ENCODE measurements at places on chromosomes 3 and 15. TPM values are rescaled to one million over a fixed set of nuclear protein-coding genes. Genes with fewer than 3 reads are reported as not detected.

SERINC4 gene
- not detected for total RNA-seq

DNA sequence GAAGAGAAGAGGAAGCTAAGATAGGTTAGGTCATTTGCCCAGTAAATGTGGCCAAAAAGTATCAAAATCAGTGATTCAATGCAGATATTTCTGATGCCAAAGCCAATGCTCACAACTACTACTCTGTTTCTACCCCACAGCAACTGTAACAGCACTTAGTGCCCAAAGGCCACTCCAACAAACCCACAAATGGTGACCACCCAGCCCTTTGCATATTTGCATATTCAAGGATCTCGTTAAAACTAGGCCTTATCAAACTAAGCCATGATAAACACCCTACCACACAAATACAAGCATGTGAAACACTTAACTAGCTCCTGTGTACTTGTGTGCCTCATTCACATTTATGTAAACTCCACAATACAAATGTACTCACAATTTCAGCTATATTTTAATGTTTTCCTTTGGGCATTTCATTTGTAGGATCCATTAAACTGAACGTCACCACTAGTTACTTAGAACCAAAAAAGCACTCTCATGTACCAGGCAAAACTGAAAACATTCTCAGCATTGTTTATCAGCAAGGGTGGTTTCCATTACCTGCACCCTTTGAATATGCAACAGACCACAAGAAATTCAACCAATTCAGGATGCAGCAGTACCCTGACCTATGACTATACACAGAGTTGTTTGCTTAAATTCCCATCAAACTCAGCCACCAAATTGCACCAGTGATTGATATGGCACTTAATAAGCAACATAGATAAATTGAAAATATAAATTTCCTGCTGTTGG, 111.2 kb upstream of the STT3B start:
- H3K4me3 ChIP-seq: no peak overlapping the region
- no peaks in the 10 kb centered on the region for H3K4me1 ChIP-seq
- H3K27ac ChIP-seq: no peak overlapping the region
- no peaks in the 10 kb centered on the region for H3K36me3 ChIP-seq

GRCh38 chr3:183439515-183439914, 11.1 kb upstream of the MCF2L2 start:
- no peaks in the 10 kb centered on the region for H3K36me3 ChIP-seq
- H3K27me3 ChIP-seq: no peaks in the 10 kb centered on the region
- no peak overlapping the region for H3K4me3 ChIP-seq
- no peak overlapping the region for H3K27ac ChIP-seq
- DNase-seq: no peak
- no peaks in the 10 kb centered on the region for H3K4me1 ChIP-seq

GRCh38 chr3:31013843-31014242, 119.4 kb upstream of the GADL1 start:
- no peak overlapping the region for H3K27ac ChIP-seq
- H3K36me3 ChIP-seq: no peaks in the 10 kb centered on the region
- no peaks in the 10 kb centered on the region for H3K4me1 ChIP-seq
- no peaks in the 10 kb centered on the region for H3K27me3 ChIP-seq
- H3K4me3 ChIP-seq: no peak overlapping the region
- no peak for DNase-seq

FOXL2NB gene
- not detected for total RNA-seq

CTXN2 gene
- not detected for total RNA-seq

DNA sequence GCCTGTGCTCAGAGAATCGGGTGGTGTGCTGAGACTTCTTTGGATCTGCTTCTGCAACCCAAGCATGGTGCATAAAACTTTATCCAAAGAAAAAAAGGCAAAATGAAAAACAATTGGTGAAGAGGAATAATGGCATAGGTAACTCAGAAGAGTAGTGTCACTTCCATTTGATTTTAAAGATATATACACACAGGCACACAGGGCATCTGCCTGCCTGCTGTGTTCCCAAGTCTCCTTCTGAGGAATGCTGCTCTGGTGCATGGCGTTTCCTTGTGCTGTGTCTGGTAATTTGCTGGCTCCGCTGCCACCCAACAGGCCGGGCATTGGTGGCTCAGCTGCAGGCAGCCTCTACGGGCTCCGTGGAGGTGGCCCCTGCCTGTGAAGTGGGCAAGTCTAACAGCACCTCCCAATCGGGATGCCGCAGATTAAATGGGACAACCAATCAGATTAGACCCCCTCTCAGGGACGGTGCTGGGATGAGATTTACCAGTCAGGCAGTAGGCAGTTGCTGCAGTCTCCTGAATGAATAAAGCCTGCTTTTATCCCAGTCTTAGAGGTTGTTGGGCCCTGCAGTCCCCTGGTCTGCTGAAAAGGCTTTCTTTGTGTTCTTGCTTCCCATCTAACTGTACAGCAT, 253.7 kb upstream of the RASGRP1 start:
- no peaks in the 10 kb centered on the region for H3K27me3 ChIP-seq
- H3K27ac ChIP-seq: no peak overlapping the region
- H3K36me3 ChIP-seq: no peaks in the 10 kb centered on the region
- peak; percentile 22 for DNase-seq
- H3K4me1 ChIP-seq: peaks cover 8% of the 10 kb centered on the region

All from stomach (tissue), 19 donors.